MV-4-11 (cell line): ENCODE measurements at places on chromosomes 12 and 14.
A peak's percentile ranks its signal among the peaks of the same experiment; 100 is the strongest.

DNA sequence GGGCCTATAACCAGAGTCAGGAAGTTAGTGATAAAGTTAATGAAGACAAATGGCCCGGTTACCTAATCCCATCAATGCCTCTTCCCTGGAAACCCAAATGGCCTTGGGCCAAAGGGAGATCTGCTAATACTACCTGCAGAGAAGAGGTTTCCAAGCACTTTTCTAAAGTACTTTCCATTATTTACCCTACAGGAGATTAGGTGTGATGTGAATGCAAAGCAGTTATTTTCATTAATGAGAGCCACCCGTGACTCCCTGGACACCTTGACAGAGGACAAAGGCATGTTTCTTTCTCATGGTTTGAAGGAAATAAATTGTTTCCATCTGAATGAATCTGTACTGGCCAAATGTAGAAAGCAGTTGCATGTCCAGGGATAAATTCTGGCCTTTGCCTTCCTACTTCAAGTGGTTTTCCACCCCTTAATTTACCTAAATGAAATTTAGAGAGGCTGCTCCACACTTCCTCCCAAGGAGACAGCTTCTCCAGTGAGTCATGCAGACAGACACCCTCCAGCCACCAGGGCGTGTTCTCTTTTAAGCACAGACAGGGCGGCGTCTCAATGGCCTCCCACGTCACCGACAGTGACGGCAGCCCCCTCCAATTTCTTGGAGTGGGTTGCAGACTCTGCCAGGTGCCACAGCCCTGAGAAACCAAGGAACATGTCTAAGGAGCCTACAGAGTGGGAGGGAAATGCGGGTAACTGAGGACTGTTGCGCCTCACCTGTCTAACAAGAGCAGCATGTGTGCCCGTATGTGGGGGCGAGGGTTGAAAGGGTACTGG, 43.9 kb upstream of the GNPNAT1 start:
- peak; percentile 51 for DNase-seq

DNA sequence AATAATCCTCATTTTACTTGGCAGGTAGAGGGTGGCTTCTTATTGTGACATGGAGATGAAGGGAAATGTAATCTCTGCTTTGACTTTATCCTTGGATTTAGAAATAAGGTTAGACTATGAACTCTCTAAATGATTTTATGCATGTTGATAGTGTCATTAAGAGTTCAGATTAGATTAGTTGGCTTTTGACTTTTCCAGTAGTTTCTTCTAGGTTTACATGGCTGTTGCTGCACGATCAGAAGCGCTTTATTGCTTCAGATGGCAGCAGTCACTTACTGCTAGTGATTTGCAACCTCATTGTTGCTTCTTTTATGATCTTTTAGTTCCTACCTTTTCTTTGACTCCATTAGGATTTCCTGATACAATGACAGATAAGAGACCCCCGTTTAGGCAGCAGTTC, 32.3 kb downstream of the SLC15A5 start:
- DNase-seq: no peak

DNA sequence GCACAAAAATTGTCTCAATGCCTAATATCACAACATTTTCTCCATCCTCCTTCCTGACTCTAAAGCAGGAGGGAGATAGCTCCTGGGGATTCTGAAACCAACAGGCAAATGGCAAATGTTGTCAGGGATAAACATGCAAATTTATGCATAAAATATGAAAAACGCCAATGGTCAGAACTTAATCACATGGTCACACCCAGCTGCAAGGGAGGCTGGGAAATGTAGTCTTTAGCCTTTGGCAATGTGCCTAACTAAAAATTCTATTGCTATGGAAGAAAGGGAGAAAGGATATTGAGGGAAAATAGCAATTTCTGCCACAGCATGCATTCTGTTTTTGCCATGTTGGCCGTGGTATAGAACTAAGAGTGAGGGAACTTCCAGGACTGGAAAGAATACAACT, 11.7 kb upstream of the OASL start:
- DNase-seq: no peak

- DNase-seq: no peak
Measured at GRCh38 chr12:52557476-52557875, 4.5 kb upstream of the KRT71 start.

DNA sequence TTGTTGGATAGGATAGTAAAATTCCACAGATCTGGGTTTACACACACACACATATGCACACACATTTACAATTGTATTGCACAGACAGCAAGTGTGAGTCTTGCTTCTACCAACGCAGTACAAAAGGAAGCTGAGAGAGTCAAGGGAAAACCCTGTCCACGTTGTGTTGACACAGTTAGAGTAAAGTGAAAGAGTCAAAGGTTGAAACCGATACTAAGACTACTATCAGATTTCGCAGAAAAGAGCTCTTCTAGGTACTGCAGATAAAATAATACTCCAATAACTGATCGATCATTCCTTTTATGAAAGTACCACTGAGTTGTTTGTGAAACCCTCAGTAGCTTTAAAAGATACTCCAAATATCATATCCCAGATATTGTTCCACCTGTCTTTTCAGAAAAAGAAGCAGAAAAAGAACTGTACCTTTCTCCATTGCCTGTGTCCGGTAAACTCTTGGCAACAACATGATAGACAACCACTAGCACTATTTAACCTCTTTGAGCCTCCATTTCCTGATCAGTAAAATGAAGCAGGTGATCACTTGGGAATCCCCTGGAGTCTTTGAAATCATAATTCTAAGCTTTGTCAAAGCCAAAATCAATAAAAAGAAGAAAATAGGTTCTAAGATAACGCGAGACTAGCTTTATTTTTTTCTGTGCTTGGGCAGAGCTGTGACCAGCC, 224.6 kb upstream of the FOXN3 start:
- no peak for DNase-seq

DNA sequence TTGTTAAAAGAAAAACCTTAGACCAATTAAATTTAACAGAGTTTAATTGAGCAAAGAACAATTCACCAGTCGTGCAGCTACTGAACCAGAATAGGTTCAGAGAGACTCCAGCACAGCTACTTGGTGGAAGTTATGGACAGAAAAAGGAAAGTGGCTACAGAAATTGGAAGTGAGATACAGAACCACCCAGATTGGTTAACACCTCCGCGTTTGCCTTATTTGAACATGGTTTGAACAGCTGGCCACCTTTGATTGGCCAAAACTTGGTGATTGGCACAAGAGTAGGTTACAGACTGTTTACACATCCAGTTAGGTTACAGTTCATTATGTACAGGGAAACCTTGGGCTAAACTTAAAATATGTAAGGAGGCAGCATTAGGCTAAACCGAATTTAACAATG, 54.9 kb downstream of the SRGAP1 start:
- DNase-seq: peak; percentile 9

GRCh38 chr12:49942921-49943624, 7.5 kb upstream of the AQP2 start:
- DNase-seq: no peak

DNA sequence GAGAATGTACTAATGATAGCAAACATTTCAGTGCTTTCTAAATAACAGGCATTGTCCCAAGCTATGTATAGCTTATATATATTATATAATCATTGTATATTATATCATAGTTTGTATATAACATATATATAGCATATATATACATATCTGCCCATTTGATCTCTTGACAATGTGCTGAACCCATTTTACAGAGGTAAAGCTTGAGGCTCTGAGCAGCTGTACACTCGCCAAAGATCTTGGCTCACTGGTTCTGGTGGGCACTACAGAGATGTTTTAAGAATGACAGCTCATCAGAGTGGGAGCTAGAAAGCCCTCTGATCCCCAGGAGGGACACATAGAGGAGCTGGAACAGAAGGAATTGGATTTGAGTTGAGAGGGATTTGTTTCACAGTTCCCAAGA, 68.2 kb upstream of the ACTN1 start:
- no peak for DNase-seq

DNA sequence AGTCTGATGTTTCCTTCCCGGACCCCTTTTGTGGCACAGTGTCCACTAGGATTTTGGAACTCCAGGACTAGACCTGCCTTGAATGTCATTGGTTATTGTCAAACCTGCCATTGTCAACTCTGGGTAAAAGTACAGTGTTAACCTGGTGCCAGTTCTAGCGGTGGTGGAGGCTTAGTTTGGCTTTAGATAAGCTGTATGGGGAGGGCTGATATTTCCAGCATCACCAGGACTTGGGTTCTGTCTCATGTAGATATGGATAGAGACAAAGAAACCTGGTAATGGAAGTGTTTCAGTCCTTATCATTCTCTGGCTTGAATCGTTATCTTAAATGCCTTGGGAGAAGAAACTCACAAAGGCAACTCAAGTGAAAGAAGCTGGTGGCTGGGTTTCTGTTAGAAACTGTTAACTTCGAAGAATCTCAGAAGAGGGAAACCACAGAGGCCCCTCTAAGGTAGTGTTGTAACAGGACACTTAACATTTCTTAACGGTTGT, 10.6 kb downstream of the CHST11 start:
- DNase-seq: peak; percentile 38

GRCh38 chr12:108320507-108321293, 18.4 kb downstream of the CMKLR1 start:
- peak; percentile 49 for DNase-seq

GRCh38 chr12:108169708-108170107, 40.6 kb downstream of the WSCD2 start:
- DNase-seq: no peak

DNA sequence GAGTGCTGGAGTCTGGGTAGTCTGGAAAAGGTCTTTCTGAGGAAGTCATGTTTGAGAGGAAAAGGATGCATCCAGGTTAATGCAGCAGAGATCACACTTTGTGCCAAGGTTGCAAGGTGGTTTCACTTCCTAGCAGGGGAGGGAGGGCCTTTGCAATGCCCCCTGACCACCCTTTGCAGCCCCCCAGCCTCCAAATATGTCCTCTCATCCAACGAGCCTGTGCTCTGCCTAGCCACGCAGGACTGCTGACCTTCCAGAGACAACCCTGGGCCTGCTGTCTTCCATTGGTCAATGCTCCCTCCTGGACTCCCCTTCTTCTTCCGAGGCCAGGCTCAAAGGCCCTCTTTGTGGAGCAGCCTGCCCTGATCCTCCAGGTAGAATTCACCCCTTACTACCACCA, 47.3 kb upstream of the TUNAR start:
- DNase-seq: no peak

GRCh38 chr14:35875296-35875695, 49.2 kb downstream of the BRMS1L start:
- DNase-seq: no peak

DNA sequence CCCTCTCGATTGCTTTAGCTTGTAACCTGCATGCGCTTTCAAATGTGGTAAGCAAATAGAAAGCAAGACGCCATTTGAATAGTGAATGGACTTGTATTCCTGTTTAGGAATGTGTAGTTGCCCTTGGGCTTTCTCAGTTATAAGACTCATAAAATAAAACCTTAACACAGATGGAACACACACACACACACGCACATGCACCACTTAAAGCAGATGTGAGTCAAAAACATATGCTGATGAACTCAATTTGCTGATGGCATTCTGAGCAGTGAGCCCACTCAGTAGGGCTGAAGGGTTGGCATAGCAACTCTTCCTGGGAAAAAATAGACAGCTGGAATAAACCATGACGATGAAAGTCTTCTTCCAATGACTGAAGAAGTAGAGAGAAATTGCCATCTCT, 360.5 kb downstream of the APAF1 start:
- no peak for DNase-seq

DNA sequence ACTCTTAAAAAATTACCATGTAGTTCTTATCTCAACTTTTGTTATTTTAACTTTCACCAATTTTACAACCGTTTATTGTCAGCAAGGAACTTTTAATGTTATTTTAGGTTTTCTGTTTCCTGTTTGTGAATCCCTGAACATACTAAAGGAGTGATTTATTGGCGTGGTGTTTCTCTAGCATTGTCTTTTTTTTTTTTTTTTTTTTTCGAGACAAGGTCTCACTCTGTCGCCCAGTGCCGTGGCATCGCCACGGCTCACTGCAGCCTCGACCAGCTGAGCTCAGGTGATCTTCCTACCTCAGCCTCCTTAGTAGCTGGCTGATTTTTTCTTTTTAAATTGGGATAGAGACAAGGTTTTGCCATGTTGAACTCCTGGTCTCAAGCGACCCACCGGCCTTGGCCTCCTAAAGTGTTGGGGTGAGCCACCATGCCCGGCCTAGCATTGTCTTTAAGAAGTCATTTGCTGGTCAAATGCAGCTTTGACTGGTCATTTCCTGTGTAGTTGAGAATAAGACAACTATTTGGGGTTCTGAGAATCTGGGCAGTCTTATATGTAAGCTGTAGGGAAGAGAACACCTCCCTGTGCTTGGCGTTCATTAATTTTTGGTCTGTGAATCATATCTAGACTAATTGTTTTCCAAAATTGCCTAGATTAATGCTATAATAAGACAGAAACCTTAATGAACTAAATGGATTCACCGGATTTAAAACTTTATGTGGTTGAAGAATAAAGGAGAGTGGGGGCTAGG, 2.1 kb downstream of the WASHC4 start:
- DNase-seq: no peak

GRCh38 chr14:65237023-65237814, 134.9 kb upstream of the MAX start:
- no peak for DNase-seq

- no peak for DNase-seq
Measured at GRCh38 chr12:64385019-64385418, 5.5 kb downstream of the C12orf56 start.

GRCh38 chr14:49892301-49892635, 614 bp upstream of the ARF6 start:
- peak; percentile 83 for DNase-seq

DNA sequence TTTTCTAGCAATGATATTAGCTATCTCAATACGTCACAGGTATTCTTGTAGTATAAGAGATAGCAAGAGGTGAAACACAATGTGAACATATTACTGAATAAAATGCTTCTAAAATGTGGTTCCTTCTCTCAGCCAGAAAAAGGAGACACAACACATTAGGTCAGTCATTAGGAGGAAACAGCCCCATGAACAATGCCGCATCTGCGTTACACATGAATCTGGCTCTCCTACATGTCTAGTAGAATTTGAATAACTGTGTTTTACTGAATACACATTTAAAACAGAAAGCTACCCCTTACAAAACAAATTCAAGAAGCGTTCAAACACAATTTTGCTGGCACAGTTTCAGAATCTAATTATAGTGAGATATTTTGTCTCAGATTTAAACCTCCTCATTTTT, 51.6 kb downstream of the EFCAB11 start:
- no peak for DNase-seq

- no peak for DNase-seq
Measured at GRCh38 chr12:68890701-68891113, 42.3 kb downstream of the CPM start.

GRCh38 chr12:98403385-98403784, 112.0 kb upstream of the TMPO start:
- DNase-seq: no peak
